ENCODE measurements at places on chromosomes 5 and 9.

DNA sequence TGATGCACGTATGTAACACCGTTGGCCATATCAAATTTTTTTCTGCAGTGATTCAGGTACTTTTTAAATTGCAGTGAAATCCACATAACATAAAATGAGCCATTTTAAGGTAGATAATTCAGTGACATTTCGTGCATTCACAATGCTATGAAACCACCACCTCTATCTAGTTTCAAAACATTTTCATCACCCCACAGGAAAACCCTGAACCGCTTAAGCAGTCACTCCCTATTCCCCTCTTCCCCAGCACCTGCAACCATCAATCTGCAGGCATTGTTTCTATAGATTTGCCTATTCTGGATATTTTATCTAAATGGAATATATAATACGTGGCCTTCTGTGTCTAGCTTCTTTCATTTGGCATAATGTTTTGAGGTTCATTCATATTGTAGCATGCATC is 79.2 kb downstream of the BOD1 start:
- DNase-seq = no peak

GRCh38 chr5:135322271-135322670 is 76.8 kb downstream of the MACROH2A1 start:
- no peak for DNase-seq

DNA sequence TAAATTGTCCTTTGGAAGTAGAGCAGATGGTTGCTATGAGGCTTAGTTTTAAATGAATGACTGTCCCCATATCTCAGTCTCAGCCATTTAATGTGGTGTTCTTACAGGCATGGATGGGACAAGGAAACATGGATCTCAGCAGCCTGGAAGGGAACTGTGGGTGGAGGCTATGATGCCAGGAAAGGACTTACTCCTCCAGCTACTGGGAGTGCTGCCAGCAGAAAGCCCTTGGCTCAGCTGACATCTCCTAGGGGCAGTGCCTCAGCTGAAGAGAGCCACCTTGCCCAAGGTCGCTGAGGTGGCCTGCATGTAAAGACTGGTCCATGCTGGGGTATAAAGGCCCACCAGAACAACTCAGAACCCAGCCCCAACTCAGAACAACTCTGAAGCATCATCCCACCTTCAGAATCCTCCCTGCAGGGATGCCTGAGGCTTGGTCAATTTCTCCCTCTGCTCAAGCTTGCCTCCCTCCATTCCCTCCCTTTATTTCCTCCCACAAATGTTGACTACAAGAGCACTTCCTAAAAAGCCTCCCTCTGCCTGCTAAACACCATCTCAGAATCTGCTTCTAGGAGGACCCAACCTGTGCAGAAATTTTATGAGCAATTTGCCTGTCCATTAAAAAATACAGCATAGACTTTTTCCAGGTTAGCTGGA is 1.8 kb upstream of the PDE8B start:
- DNase-seq = no peak

GRCh38 chr5:73735032-73735734 is 109.2 kb downstream of the ARHGEF28 start:
- no peak for DNase-seq

DNA sequence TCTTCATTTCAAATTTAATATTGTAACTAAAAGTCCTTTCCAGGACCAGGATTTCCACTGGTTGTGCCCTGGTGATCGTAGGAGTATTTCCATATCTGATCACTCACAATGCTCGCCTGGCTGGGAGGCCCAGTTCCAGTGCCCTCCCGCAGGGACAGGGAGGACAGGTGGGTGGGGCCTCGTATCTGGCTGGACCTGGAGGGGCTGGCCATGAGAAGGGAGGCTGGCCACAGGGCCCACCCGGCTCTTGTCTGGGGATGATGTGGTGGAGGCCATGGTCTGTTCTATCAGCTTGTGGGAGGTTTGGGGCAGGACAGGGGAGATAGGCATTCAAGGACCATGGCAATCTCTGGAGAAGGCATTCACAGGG is 286.4 kb downstream of the GADD45G start:
- DNase-seq = no peak

GRCh38 chr5:61910771-61911170 is 395.2 kb upstream of the KIF2A start:
- no peak for DNase-seq

GRCh38 chr9:83956436-83957247 is 23.4 kb downstream of the HNRNPK start:
- peak; percentile 24 for DNase-seq

- DNase-seq = no peak
Measured at GRCh38 chr5:14528926-14529325, 52.7 kb upstream of the OTULINL start.

GRCh38 chr9:34590381-34591247 is 1.1 kb upstream of the CNTFR start:
- no peak for DNase-seq

DNA sequence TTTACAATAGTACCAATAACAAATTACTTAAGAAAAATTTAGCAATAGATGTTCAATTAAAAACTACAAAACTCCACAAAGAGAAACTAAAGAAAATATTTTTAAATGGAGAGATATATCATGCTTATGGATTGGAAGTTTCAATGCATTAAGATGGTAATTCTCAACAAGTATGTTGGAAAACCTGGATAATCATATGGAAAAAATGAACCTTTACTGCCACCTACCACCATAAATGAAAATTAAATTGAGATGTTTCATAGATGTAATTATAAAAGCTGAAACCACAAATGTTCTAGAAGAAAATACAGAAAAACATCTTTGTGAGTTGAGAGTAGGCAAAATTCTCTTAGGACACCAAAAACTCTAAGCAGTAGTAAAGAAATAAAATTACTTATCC is 121.7 kb downstream of the ANKRD18B start:
- DNase-seq = no peak

GRCh38 chr5:74380193-74380592 is 260.3 kb downstream of the ENC1 start:
- no peak for DNase-seq

- DNase-seq = no peak
Measured at GRCh38 chr5:135382981-135383380, 16.1 kb downstream of the MACROH2A1 start.

- DNase-seq = no peak
Measured at GRCh38 chr9:35254984-35255857, 93.4 kb downstream of the UNC13B start.

DNA sequence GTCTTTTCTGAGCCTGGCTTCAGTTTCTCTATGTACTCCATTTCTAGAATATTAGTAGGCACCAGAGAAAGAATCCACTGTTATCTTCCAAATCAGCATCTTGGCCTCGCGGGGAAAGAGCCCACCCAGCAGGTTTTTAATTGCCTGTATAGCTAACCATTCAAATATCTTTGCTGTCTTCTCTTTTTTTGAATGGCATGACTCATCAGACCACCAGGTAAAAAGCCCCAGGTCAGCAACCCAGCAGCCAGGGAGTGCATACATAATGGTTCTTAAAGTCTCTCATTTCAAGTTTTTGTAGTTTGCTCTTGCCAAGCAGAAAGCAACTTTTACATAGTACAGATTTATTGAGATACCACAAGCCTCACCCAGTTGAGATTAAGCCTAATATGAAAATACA is 50.7 kb downstream of the TMEM167A start:
- DNase-seq = no peak

DNA sequence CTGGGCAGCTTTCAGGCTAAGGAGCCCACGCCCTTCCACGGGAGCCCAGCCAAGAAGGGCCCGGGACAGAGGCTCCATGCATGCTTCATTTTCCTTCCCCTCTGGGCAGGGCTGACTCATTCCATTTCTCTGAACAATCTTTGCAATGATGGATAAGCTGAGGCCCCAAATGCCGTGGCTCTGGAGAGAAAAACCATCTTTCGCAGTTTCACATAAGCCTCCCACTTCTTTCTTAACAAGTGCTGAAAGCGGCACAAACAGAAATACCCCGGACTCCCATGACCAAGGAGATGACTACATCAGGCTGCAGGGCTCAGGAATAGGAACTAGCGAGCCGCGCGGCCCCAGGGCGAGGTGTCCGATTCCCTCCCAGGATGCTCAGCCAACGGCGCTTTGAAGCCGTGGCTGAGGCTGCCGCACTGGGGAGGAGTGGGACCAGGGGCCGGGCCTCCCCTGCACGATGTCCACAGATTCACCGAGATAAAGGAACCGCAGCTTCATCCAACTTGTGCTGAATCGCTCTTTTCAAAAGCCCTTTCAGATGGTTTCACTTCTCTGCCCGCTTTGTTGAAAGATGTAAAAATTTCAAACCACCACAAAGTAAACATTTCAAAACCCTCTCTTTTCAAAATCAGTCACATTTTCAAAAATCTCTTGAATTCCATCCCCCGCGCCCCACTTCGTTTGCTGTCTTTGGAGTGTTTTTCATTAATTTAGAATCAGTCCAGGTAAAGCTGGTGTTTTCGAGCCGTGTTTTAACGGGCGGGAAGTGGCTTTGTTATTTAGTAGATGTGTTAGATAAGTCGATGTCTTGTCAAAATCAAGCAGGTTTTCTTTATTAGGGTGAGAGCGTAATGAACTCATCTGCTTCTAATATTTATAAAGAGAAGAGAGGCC is 96.5 kb upstream of the LMX1B start:
- DNase-seq = no peak

- no peak for DNase-seq
Measured at GRCh38 chr5:33583332-33583731, 142.6 kb downstream of the TARS1 start.

DNA sequence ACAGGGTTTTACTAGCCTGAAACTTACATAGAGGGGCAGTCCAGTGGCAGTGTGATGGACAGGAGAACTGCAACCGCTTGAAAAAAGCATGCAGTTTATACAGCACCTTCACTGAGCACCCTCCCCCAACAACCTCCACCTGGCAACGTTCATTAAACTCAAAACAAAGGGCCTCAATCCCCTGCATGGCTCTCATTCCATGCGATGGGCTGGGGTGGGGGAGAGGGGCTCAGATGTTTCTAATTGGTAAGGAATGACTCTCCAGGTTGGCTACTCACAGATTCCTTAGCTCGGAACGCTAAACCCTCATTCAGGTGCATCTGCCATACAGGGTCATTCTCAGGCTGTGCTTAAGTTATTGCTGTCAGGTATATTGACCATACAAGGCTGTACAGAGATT is 80.9 kb upstream of the ITGA1 start:
- no peak for DNase-seq

GRCh38 chr5:123803359-123803758 is 291.4 kb downstream of the CSNK1G3 start:
- DNase-seq = no peak

- DNase-seq = no peak
Measured at GRCh38 chr9:121301881-121302286, 33.9 kb downstream of the GSN start.

GRCh38 chr5:91122651-91123050 is 260.5 kb downstream of the ARRDC3 start:
- no peak for DNase-seq

DNA sequence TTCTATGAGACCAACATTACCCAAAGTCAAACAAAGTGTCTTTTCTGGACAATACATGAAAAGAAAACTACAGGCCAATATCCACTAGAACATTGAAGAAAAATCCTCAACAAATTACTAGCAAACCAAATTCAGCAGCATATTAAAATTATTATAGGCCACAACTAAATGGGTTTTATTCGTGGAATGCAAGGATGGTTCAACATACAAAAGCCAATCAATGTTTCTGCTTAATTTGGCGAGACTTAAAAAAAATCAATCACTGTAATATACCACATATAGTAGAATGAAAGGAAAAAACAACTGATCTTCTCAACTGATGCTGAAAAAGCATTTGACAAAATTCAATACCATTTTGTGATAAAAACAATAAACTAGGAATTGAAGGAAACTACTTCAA is 51.8 kb upstream of the FNIP1 start:
- no peak for DNase-seq

DNA sequence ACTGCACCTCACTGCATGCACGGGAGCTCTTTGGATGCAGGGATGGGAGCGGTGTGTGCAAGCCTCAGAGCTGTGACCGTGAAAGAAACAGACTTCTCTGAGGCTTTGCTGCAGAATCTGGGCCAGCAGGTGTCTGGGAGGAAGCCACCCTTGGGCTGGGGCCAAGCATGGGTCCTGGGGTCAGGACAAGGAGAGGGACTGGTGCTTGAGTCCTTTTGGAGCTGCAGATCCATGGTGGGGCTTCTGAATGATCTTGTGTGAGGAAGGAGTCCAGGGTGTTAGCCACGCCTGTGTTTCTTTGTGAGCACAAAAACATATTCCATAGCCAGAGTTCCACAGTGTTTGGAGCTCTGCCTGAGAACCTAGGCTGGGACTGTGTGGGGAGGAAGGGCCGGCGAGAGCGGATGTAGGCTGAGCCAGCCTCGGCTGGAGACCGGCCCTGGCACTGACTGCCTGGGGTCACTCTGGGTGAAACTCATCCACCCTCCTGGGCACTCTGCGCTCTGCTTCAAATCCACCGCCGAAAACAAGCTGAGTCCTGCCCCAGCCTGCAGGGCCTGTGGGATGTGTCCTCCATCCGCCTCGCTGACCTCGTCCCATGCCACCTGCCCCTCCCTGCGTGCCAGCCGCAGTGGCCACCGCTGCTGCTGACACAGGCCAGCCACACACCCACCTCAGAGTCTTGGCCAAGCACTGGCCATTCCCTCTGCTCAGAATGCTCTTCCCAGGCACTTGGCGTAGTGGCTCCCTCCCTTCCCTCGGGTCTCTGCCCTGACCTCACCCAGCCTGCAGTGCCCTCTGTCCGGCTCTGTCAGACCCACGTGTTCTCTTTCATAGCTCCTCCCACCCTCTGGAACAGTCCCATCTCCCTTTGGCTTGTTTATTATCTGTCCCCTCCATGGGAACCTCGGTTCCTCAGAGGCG is 26.7 kb downstream of the ERGIC1 start:
- DNase-seq = no peak

- DNase-seq = no peak
Measured at GRCh38 chr5:153630546-153630945, 140.1 kb downstream of the GRIA1 start.

DNA sequence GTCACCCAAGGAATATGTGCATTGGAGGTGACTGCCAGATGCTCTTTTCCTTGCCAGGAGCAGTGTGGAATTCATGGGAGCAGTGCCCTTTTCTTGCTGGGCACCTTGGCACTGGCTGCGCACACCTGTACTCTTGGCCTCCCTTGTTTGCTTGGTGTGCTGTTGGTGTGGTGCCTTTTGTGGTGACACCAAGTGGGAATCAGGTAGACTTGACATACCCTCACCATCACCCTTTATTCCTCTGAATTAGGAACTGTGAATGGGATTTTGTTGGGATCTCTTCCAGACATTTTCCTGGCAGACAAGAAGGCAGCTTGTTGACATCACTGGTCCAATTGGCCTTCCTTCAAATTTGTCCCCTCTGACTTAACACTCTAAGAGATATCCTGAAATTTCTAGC is 82.3 kb downstream of the RAI14 start:
- DNase-seq = no peak

GRCh38 chr5:41447650-41448510 is 62.5 kb downstream of the PLCXD3 start:
- DNase-seq = no peak

DNA sequence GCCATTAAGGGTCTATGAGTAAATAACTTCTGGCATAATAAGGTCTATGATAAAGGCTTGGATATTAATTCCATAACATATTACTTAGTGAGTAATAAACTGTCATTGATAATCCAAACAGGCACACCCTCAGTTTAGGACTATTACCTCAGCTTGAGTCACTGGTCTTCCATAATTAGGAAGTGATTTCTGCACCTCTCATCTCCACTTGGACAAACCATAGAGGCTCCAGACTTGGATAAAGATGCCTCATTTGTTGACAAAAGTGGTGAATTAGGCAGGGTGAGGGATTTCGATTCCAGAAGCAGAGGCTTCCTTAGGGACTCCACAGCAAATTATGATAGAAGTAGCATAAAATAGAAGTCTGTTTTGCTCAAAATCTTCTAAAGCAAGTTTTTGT is 127.5 kb upstream of the MTAP start:
- DNase-seq = no peak

- no peak for DNase-seq
Measured at GRCh38 chr9:129109952-129110739, 447 bp downstream of the CRAT start.

- no peak for DNase-seq
Measured at GRCh38 chr9:65449423-65449822, 164.4 kb upstream of the FOXD4L5 start.

All from activated T-helper 1 cell treated with anti-CD3 and anti-CD28 coated beads, Interleukin-2, amount 50 U/mL, for 16 hours (primary cell).